ENCODE measurements at places on chromosomes 5 and 9.

GRCh38 chr5:137366526-137366925, 132.6 kb downstream of the SPOCK1 start:
- DNase-seq, result no peak

DNA sequence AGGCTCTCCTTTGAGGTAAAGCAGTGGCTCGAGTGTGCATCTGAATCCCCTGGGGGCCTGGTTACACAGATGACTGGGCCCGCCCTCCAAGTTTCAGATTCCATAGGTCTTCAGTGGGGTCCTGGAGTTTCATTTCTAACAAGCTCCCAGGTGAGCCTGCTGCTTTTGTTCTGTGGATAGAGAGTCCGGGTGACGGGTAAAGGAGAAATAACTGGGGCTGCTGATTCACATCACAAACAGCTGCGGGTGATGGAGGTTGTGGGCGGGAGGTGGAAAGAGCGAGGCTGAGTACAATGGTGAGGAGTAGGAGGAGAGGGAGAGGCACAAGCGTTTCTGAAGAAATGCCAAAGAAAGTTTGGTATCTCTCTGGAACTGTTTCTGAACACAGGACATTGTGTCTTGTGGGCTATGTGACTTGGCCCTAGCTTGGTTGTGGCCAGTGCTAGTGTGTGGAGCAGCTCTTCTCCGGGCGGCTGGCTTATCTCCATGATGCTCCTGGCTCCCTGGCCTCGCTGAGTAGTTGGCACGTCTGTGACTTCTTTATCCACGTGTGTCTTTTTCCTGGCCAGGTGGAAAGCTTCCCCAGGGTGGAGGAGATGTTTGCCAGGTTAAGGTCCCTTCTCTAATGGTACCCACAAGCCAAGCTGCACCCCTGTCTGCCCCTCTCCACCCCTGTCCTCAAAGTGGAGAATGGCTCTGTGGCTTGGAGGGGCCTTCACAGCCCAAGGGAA, 61.7 kb downstream of the HSPA4 start:
- no peak for DNase-seq

DNA sequence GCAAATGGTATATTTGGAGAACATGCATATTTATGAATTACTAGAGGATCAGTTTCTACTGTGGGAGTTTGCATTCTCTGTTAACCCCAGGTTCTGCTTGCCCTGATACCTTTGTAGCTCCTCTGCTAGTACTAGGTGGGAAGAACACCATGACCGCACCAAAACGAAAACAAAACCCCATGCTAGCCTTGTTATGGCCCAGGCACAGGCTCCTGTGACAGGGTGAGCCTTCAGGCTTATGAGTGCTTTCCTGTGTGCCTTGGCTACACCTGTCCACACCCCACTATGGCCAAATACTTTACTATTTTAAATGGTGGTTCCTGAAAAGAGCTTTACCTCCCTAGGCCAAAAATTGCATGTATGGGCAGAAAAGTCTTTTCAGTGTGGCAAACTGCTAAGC, 94.8 kb downstream of the PPIC start:
- no peak for DNase-seq

GRCh38 chr5:175344331-175345195, 99.4 kb downstream of the DRD1 start:
- DNase-seq, result no peak

GRCh38 chr5:172815631-172816030, 18.4 kb upstream of the ERGIC1 start:
- no peak for DNase-seq

DNA sequence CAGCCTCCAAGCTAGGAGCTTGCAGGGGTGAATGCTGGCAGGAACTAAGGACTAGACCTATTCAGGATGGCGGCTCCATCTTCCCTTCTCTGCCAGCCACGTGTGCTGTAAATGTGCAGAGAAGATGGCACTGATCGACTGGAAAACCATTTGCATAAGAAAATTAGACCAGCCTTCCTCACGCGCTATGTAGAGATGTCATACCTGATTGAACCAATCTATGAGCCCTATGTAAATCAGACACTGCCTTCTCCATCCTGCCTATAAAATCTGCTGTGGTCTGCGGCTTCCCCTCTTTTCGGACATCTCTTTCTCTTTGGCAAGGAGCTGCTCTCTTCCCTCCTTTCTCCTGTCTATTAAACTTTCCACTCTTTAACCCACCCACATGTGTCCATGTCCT, 91.6 kb downstream of the NPR3 start:
- DNase-seq, result no peak

DNA sequence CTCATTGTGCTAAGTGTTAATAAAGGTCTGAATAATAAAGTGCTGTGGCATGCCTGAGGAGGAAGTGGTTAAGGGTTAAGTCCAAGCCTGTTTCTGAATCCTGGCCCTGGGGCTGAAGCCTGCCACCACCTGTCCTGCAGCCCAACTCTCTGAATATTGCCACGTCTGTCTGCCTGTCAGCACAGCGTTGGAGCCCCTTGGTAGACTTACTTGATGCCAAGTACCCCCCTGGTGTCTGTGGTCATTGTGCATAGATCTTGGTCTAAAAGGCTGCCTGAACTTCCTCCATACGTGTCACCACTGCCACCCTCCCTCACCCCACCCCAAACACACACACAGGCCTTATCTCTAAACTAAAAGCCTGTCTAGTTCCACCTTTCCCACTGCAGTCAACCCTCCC, 35.4 kb upstream of the SLC2A8 start:
- no peak for DNase-seq

Measured in activated T-cell treated with anti-CD3 and anti-CD28 coated beads for 1 hour (primary cell).